ENCODE measurements at places on chromosomes 7 and 10.
A peak's percentile ranks its signal among the peaks of the same experiment; 100 is the strongest.

DNA sequence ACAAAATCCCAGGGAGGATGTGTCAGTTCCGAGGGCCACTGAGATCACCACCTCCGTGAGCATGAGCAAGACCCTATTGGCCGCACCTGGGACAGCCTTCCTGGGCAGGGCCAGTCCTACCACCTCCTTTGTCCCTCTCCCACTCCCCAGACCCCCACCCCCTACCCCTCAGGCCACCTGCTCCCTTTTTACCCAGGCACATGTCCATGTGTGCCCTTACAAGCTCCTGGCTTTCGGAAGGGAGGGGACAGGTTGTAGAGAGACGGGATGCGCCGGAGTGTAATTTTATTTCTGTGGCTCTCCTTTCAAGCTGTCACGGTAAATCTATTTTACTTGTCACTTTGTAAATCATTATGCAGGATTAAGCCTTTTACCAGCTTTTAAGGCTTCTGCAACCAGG, 20.9 kb downstream of the ZMIZ1 start:
- DNase-seq, result no peak

GRCh38 chr7:94848992-94849576, 58.3 kb upstream of the PPP1R9A start:
- DNase-seq, result no peak

DNA sequence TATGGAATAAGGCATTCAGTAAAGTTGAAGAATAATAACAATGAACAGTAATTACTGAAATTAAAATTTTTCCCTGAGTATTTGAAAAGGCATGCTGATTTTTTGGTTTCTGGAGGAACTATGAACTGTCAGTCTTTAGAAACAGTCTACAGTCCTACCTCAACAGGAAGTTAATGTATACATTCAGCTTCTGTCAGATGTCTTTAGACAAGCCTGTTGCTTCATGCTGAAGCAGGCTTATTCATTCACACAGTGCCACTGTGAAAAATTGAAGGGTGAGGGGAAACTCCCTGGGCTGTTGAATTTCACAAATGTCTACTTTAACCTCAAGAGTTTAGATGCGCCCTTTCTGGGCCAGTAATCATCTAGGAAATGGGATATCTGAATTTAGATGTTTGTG, 3.5 kb downstream of the NRF1 start:
- no peak for DNase-seq

DNA sequence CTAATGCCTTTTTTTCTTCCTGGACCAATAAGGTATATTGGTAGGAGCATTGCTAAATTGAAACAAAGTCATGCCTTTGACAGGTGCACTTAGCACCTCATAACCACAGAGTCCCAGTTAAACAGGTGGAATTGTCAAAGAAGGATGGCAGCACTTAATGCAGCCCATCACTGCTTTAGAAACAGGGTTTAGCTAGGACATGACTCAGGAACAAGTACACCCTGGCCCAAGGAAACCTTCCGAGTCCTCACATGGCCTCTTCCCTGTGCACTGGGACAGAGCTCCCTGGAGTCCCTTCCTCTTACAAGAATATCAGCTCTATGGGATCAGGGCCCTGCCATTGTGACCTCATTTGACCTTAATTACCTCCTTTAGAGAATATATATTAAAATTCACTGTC, 382.7 kb downstream of the EXOC4 start:
- DNase-seq, result no peak

DNA sequence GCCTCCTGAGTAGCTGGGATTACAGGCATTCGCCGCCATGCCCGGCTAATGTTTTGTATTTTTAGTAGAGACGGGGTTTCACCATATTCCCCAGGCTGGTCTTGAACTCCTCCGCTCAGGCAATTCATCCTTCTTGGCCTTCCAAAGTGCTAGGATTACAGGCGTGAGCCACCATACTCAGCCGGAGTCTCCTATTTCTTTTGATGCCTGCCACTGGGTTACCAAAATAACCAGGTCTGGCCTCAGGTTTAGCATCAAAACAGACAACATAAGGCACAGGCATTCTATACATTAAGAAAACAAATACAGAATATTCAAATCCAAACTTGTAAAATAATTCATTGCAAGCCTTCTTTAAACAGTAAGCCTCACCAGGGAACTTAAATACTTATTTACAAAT, 289.8 kb upstream of the IMMP2L start:
- no peak for DNase-seq

DNA sequence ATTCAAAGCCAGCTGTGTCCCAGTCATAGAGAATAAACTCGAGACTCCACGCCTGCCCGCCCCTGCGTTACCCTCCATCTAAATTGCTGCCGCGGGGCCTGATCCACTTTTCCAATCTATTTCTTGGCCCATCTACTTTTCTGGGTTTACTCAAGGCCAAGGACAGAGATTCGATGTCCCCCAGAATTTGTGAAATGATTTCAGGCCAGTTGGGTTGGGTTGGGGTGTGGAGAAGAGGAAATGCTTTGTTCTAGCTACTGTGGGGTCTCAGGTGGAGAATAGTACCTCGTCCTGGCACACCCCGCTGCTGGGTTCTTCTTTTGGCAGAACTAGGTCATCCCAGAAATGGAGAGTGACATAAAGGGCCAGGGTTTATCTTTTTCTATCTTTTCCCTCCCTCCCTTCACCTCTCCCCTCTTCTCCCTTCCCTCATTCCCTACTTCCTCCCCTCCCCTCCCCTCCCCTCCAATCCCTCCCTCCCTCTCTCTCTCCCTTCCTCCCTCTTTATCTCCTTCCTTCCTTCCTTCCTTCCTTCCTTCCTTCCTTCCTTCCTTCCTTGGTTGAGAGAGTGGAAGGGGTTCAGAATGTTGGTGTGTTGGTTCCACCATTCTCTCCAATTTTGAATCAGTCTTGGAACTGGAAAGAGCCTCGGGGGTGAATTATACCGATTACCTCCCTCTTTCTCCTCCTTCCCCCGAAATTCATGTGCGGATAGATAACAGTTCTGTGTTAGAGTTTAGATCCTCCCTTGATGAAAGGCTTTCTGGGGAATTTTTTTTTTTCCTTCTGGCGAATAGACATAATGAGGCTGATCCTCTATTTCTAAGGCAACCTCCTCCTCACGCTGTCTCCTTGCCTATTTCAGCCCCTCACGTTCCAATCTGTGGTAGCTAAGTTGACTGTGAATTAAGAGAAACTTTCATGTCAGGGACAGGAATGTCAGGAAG, 1.2 kb upstream of the TMEM229A start:
- DNase-seq, result no peak

DNA sequence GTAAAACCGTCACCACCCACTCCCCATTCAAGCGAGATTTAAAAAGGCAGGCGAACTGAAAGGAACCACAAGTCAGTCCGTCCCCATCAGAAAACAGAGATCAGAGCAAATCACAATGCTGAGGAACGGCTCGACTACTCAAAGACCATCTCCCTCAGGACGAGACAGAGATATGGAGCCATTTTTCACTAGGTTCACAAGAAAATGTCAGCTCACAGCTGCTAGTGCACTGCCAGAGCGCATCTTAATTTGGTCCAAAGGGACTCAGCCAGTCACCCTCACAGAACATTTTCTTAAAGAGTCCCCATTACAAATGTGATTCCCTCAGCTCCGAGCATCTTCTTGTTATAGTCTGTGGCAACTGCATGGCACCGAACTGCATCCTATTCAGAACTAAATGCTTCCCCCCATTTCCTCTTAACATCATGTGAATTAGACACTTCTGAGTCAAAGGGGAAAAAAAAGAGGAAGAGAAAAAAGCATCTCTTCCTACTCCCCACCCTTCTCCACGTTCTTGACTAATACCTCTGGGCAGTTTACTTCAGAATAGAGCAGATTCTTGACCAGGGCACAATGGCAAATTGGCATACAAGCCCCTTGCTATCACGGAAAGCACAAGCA, 683.9 kb downstream of the MAGI2 start:
- DNase-seq, result no peak

- DNase-seq, result no peak
Observed at GRCh38 chr10:129683519-129683918, 216.5 kb downstream of the MGMT start.

DNA sequence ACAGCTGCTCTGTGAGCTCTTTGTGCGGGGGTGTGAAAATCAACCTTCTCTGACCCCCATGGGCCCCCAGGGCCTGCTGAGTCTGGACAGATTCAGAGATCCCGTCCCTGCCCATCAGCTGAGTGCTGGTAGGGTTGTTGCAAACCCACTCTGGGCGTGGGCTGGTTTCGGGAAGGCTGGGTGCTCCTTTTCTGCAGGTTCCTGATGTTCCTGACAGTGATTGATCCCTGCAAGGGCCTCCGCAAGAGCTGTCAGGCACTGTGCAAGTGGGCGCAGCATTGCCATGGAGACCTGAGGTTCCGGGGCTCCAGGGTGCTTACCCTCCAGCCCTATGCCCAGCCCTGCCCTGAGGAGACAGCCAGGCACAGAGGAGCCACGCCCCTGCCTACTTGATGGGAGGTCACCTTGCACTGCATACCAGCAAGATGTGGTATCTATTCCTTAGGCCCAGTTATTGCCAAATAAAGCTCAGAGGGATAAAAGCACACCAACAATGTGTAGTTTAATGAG, 44.3 kb upstream of the INPP5A start:
- no peak for DNase-seq

- no peak for DNase-seq
Observed at GRCh38 chr7:13115855-13116254, 428.4 kb downstream of the ARL4A start.

- DNase-seq, result no peak
Observed at GRCh38 chr7:131501930-131502685, 54.3 kb downstream of the PODXL start.

DNA sequence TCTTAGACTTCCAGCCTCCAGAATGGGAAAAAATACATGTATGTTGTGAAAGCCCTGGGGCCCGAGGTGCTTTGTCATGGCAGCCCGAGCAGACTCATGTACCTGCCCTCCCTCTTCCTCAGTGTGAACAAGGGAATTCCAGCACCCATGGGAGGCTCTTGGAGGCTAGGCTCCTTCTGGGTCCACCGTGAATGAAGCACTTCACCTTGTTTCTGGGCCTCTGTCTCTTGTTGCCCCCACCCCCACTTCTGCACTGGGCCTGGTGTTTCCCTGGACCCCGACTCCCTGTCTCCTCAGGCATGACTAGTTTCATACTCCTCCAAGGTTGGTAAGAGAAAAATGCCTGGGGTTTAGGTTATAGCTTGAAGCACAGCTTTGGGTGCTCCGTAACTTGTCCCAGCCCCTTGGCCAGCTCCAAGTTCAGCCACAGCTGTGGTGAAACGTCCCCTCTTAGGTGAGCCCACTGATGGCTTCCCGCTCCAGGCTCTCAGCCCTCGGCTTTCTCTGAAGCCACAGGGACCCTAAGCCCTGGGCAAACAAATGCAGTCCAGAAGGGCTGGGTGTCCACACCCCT, 30.2 kb upstream of the ARHGAP22 start:
- no peak for DNase-seq

DNA sequence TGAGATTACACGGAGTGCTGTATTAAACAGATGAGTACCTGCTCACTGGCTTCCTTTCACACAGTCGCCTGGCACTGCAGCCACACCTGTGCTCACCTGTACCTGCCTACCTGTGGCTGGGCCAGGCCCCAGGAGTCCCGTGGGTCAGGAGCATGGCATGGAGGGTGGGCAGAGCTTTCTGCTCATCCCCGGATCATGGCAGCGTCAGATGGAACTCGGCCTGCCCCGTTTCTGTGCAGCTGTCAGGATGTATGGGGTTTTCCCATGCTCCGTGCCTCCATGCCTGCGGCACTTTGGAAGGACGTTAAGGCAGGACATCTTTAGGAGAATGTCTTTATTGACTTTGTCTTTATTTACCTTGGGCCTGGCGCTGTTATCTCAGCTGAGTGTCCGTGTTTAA, 112.2 kb downstream of the MGMT start:
- no peak for DNase-seq

GRCh38 chr7:26417911-26418413, 126.3 kb downstream of the SNX10 start:
- no peak for DNase-seq

GRCh38 chr7:101441890-101442289, 79.2 kb downstream of the COL26A1 start:
- DNase-seq, result no peak

GRCh38 chr7:100485471-100485876, 1.7 kb downstream of the NYAP1 start:
- DNase-seq, result no peak

DNA sequence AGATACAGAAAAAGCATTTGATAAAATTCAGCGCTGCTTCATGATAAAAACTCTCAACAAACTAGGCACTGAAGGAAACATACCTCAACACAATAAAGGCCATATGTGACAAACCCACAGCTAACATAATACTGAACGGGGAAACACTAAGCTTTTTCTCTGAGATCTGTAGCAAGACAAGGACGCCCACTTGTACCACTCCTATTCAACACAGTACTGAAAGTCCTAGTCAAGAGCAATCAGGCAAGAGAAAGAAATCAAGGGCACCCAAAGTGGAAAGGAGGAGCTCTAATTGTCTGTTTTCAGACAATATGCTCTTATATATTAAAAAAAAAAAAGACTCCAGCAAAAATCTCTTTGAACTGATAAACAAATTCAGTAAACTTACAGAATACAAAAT, 13.3 kb downstream of the DIP2C start:
- no peak for DNase-seq

GRCh38 chr7:4202154-4202736, 479.9 kb upstream of the FOXK1 start:
- DNase-seq, result no peak

GRCh38 chr10:20949967-20950366, 52.9 kb upstream of the NEBL start:
- no peak for DNase-seq

- DNase-seq, result no peak
Observed at GRCh38 chr10:92108120-92108519, 182.8 kb downstream of the CPEB3 start.

- no peak for DNase-seq
Observed at GRCh38 chr7:91826377-91826776, 54.1 kb downstream of the MTERF1 start.

- DNase-seq, result peak; percentile 71
Observed at GRCh38 chr10:72087969-72088888, at the start of gene SPOCK2. Gene SPOCK2, minus strand, starts transcription at chr10:72088551. Its CDS starts 223 bp downstream, at chr10:72088328.

DNA sequence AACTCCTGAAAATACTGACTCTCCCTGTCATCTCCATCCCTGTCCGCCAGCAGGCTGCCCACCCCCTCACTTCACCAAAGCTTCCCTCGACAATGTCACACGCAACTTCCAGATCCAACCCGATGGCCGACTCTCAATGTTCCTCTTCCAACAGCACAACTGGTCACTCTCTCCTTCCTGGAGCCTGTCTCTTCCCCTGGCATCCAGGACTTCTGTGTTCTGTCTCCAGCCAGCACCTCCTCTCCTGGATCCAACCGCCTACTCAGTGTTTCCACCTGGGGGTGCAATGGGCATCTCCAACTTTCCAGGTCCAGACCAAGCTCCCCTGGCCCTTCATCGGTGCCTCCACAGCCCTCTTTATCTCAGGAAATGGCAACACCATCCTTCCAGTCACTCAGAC, 8.6 kb downstream of the CPA5 start:
- DNase-seq, result no peak

Data from naive B cell (primary cell).